ENCODE measurements at places on chromosomes 7 and 10.

DNA sequence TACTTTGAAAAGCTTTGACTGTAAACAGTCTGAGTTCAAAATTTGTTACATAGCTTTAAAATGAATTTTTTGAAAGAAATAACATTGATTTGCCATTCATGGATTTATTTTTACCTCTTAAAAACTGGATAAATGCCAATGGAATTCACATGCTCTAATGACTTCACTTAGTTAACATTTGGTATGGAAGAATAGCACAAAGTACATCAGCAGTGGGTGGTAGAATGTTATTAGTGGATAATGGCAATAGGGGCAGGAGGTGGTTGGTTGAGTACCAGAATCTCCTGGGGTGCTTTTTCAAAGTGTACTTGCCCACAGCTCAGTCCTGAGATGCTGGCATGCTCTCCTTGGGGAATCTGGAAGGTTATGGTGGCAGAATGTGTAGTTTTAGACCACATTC lies 4.7 kb downstream of the PPP1R9A start:
- DNase-seq: no peak

DNA sequence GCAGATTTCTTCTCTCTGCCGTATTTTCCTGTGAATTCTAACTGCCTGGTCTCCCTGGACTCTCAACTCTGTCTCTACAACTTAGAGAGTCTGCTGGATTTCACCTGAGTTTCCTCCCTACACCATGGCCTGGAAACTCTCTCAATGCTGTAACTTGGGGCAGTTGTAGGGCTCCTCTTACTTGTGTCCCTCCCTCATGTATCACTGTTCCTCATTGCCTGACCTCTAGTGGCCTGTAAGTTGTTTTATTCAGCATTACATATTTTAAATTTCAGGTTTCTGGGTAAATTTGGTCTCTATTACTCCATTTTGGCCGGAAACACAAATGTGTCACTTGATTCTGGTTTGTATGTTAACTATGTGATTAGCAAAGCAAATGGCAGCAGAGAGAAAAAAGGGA lies 70.9 kb downstream of the DYNC1I1 start:
- DNase-seq: peak; percentile 10

DNA sequence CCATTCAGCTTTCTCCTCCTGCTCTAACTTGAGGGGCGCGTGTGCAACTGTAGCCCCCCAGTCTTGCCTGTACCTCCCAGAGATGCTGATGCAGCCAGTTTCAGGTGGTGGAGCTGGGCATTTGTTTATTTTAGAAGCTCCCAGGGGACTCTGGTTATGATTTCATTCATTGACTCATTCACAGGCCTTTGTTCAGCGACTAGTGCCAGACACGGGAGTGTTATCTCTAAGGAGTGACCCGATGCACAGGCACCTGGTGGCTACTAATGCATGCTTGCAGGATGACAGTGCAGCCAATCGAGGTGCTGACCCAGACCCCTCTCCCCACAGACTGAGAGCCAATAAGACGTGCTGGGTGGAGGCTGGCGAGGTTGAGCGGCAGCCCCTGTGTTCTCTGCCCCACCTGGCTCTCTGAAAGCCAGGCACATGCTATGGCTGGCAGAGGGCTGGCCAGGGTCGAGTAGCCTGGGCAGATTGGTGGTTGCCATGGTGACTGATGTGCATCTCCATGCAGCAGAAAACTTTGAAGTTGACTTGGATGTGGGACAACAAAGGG lies 19.7 kb upstream of the SLC18A2 start:
- no peak for DNase-seq

- DNase-seq: no peak
Measured at GRCh38 chr10:97520520-97520919, 21.8 kb downstream of the UBTD1 start.

DNA sequence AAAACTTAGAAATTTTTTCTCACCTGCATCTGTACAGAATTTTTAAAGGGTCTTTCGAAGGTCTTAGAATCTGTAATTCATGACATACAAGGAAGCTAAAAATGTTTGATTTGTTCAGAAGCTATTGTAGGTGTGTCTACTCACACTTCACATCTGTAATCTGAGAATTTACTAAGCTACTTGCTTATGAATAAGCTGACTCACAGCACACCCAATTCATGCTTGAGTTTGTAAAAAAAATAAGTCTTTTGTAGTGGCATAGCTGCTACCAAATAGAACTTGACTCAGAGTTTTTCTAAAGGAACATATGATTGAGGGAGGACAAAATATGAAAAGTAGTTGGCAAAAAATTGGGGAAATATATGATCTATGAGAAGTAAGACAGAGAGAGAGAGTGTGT lies 12.7 kb upstream of the AGR2 start:
- DNase-seq: peak; percentile 18

DNA sequence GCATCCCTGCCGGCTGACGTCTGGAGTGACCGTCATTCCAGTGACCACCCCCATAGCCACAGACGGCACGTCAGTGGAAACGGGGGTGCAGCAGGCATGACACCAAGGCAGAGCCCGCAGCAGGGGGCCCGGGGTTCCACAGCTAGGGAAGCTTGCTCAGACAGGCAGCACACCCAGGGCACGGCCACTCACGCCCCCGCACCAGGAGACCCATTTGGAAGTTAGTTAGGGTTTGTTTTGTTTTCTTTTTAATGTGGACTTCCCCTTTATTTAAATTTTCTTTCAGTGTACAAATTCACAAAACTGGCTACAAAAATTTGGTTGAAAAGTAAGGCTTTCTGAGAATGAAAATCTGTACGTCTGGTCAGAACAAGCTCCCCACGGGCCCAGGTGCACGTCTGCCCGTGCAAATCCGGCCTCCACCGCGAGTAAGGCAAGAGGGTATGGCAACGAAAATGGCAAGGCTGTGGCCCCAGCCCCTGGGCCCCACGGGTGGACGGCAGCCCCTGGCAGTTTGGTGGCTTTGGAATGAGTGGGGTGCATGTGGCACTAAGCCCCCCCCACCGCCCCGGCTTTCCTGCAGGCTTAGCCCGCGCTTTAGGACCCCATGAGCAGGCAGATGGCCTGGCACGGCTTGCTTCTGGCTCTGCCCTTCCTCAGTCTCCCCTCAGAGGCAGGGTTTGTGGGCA lies 124.2 kb downstream of the FAM53B start:
- DNase-seq: no peak

DNA sequence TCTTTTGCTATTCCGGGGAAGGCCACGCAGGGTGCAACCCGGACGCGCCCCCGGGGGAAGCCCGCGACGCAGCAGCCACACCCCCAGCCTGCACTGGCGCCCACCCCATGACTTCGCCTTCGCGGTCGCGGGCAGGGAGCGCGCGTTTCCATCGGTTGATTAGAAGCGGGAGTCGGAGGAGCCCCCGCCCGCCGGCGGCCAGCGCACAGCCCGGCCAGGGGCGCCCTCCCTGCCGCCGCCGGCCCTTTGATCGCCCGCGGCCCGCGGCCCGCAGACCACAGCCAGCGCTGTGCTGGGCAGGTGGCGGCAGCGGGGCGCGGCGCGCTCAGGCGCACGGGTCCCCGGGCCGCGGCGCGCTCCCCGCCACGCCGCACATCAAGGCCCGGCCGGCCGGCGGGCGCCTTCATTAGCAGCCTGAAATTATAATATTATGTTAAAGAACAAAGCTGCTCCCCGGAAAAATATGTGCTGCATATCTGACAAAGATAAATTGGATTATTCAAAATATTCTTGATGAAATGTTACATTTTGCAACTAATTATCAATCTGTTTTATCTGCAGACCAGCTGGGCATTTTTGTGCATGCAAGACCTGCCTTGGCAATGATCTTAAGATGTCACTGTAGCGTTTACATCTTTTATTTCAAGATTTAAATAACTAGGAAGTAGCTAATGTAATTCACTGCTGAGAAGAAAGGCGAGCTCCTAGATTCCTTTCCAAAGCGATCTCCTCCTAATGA lies 160.7 kb upstream of the MKI67 start:
- no peak for DNase-seq

DNA sequence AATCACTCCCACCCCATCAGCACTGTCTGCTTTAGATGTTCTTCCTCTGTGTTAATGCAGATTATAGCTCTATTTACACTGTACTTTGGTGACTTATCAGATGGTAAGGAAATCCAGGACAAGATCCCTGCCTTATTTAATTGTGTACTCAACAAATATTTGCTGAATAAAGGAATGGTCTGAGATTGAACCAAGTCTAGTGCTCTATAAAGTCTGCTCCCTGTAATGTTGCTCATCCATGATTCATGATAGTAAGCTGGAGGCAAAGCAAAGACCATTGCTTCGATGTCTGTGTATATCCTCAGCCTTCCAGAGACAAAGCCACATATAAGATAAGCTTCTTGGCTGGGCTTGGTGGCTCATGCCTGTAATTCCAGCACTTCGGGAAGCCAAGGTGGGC lies 33.5 kb downstream of the PLCE1 start:
- DNase-seq: no peak

DNA sequence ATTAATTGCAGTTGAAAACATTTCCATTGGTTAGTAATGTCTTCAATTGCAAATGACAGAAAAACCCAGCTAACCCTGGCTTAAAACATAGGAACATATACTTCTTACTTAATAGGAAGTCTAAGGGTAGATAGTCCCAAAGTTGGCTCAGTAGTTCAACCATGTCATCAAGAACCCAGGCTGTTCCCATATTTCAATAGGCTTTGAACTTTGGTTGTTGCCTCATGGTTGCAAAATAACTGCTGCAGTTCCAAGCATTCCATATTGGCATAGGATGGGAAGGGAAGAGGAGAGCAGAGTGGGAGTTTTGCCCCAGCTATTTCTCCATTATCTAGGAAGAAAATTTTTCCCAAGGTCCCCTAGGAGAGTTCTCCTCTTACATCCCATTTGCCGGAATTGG lies 81.4 kb upstream of the EEPD1 start:
- DNase-seq: no peak

GRCh38 chr10:102948786-102949185 lies 30.7 kb downstream of the CNNM2 start:
- DNase-seq: peak; percentile 6

GRCh38 chr7:6725003-6725402 lies 18.3 kb upstream of the ZNF12 start:
- DNase-seq: peak; percentile 72
